ENCODE measurements at places on chromosomes 6 and 20. TPM values are rescaled to one million over a fixed set of nuclear protein-coding genes. Genes with fewer than 3 reads are reported as not detected.

GRCh38 chr6:48021904-48022303 is 89.1 kb downstream of the PTCHD4 start:
- no peaks in the 10 kb centered on the region for H3K36me3 ChIP-seq
- H3K27me3 ChIP-seq, result peaks cover 3% of the 10 kb centered on the region
- H3K27ac ChIP-seq, result no peak overlapping the region

GRCh38 chr6:25944688-25945574 is 14.4 kb upstream of the SLC17A2 start:
- H3K4me1 ChIP-seq, result no peaks in the 10 kb centered on the region
- H3K27ac ChIP-seq, result no peak overlapping the region
- no peak overlapping the region for H3K4me3 ChIP-seq

Gene SLC52A3
- not detected for total RNA-seq

Gene BPIFA3
- not detected for total RNA-seq

- no peaks in the 10 kb centered on the region for H3K36me3 ChIP-seq
- H3K4me1 ChIP-seq, result peaks cover 6% of the 10 kb centered on the region
- no peak overlapping the region for H3K27ac ChIP-seq
- peaks cover 3% of the 10 kb centered on the region for H3K27me3 ChIP-seq
These were observed 15.9 kb upstream of the GGTLC1 start for GRCh38 chr20:24004471-24004870.

DNA sequence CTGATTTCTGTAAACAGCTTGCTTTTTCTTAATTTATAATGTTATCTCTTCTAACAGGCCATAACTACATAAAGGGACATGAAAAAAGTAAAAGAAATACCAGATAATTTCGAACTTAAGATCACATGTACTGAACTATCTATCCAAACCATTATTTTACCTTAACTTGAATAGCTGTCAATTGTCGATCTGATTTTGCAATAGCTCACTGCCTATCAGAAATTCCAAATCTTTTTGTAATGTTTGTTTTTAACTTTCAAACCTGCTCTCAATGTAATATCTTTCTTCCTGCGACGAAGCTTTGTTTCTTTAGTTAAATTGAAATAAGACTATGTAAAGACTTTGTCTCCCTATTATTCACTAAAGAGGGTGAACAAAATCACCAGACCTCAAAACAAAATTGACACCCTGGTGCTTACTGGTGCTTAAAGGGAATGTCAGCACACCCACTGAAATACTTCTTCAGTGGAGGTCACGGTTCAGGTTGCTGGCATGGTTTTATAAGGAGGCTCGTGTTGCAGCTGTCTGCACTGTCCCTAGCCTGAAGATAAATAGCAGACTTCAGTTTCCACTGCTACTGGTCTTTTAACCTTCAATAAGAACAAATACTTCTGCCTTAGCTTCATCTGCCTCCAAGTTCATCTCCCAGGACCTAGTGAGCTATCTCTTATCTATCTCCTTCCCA is 117.5 kb upstream of the QKI start:
- no peak overlapping the region for H3K27ac ChIP-seq
- no peak for DNase-seq
- H3K4me3 ChIP-seq, result no peak overlapping the region
- H3K36me3 ChIP-seq, result no peaks in the 10 kb centered on the region
- no peaks in the 10 kb centered on the region for H3K4me1 ChIP-seq

- peaks cover 4% of the 10 kb centered on the region for H3K36me3 ChIP-seq
- peaks cover 34% of the 10 kb centered on the region for H3K27me3 ChIP-seq
- DNase-seq, result no peak
- peak overlapping the region; percentile 86 for H3K27ac ChIP-seq
- H3K4me1 ChIP-seq, result peaks cover 3% of the 10 kb centered on the region
These were observed 1.1 kb upstream of the ULBP1 start for GRCh38 chr6:149962461-149963211.

DNA sequence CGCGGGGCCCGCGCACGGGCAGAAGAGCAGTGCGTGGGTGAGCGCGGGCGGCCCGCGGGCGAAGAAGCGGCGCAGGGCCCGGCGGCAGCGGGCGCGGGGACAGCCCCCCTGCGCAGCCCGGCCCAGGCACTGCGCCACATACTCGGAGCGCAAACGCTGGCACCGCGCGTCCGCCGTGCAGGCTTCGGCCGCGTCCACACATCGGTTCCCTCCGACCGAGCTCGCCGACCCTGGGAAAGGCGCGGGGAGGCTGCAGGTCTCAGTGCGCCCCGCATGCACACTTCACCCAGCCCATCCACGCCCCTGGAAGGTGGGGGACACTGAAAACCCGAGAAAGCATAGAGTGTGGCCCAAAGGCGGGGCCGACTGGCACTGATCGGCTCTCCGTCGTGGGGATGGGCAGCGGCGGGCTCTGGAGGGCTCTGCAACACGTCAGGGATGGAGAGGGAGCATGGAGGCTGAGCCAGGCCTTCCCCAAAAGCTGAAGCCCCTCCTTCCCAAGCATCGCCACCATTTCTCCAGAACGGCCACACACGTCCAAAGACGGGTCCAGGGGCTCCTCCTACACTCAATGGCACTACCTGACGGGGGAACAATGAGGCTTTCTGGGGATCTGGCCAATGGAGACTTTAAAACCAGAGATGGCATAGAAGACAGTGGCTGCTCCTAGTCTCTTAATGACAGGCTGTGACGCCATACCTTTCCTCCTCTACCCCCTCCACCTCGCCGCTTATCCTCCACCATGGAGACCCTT is 2.0 kb downstream of the GFRA4 start:
- no peak overlapping the region for H3K27ac ChIP-seq
- H3K27me3 ChIP-seq, result peaks cover 15% of the 10 kb centered on the region
- H3K36me3 ChIP-seq, result no peaks in the 10 kb centered on the region
- peaks cover 8% of the 10 kb centered on the region for H3K4me1 ChIP-seq
- DNase-seq, result no peak
